Hippocampal formation (tissue), 2 donors: ENCODE measurements at places on chromosomes 1 and 21.
A peak's percentile ranks its signal among the peaks of the same experiment; 100 is the strongest.

GRCh38 chr1:5620418-5620817 lies 371.8 kb downstream of the NPHP4 start:
- no peak for DNase-seq

DNA sequence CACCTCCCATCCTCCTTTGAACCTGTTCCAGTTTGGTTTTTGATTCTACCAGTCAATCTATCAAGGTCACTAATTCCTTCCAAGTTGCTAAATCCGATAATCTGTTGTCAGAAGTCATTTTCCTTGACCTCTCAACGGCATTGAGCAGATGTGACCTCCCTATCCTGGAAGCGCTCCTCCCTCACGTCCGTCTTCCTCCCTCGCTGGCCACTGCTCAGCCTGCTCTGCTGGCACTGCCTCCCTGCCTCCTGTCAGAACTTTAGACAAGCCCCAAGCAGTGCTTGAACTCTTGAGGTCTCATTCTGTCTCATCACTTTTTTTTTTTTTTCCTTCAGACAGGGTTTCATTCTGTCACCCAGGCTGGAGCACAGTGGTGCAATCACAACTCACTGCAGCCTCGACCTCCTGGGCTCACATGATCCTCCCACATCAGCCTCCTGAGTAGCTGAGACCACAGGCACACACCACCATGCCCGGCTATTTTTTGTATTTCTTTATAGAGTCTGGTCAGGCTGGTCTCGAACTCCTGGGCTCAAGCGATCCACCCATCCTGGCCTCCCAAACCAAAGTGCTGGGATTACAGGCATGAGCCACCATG lies 4.4 kb upstream of the ACOT7 start:
- no peak for DNase-seq

GRCh38 chr1:21355956-21356355 lies 65.7 kb upstream of the ECE1 start:
- no peak for DNase-seq

- peak; percentile 36 for DNase-seq
Measured at GRCh38 chr1:2213576-2214505, 14.3 kb upstream of the SKI start.

DNA sequence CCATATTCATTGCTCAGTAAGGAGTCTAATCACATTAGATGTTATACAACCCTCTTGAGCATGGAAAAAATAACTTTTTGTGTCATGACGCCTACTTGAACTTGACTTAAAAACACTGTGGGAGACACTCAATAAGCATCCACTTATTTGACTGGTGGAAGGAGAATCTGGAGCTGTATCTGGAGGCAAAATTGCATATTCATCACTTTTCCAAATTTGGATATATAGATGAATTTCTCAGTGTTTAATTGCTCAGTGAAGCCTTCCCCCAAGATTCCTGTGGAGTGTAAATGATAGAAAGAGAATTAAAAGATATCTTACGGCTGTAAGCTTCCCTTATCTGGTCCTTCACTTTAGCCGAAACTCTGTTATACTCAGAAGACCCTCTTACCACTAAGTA lies 610.7 kb upstream of the ADGRL2 start:
- DNase-seq = no peak

DNA sequence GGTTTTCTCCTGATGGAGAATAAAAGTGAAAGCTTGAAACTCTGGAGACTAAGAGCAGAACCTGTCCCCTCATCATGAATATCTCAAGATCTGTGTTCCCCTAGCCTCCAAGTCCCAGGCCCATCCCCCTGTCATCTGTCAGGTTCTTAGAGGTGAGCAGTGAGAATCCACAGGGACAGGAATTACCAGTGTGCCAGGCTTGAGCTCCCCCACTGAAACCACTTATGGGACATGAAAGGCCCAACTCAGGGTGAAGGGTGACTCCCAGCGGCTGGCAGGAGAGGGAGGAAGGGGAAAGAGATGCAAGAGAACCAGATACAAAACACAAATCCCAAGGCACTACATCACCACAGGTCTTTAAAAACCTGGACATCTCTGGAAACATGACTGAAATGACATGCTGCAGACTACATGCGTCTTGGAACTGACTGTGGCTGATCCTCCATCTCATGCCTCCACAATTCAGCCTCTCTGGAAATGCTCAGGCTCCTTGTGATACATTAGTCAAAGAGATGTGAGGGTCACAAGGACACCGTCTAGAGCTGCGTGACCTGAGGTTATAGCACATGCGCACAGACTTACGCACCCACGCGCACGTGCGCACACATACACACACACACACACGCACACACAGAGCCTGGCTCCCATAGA lies 6.8 kb upstream of the LY9 start:
- DNase-seq = no peak

GRCh38 chr1:22283596-22283995 lies 140.7 kb upstream of the WNT4 start:
- DNase-seq = no peak

GRCh38 chr1:178973652-178974101 lies 52.0 kb upstream of the FAM20B start:
- no peak for DNase-seq

DNA sequence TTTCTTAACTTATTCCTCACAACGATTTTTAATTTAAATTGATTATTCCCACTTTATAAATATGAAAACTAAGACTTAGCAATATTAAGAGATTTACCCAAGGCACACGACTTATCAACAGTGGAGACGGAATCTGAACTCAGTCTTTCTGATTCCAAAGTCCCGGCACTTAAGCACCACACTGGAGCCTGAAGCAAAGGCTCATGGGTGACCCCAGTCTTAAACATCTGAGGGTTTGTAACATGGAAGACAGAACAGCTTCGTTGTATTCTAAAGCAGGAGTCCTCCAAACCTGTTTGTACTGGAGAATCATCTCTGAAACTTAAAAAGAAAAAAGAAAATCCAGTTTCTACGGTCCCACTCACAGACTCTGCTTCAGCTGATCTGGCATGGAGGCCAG lies 519.5 kb downstream of the SMYD3 start:
- DNase-seq = no peak

GRCh38 chr21:33496345-33496744 lies 4.8 kb upstream of the DNAJC28 start:
- no peak for DNase-seq

DNA sequence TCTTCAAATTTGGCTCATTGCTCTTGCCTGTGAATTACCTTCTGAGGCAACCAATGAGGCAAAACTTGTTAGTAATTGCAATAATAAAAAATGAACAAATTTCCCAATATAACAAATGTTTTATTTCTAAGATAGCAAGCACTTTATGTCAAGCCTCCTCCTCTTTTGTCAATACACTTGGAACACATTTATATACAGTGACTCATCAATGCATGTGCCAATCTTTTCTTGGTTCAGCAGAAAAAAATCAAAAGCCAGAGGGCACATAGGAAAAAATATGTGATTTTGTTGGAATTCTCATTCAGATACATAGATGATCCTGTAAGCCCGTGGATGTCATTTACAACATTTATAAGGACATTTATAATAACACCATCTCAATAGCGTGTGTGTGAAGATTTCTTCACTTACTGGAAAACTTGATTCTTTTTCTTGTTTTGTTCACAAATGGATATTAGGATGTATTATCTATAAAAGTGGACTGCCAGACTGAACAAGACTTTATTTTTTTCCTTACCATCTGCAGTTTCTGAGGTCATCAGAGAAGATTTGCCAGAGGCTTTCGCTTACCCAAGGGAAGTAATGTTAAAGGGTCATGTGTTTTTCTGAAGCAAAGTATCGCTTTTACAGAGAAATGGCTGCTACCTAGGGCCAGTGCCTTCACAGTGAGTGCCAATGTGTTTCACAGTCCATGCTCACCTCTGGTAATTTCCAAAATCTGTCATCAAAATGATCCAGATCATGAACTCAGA lies 645.7 kb upstream of the PTBP2 start:
- DNase-seq = no peak

- DNase-seq = no peak
Measured at GRCh38 chr1:8423269-8423691, 105.4 kb downstream of the SLC45A1 start.

DNA sequence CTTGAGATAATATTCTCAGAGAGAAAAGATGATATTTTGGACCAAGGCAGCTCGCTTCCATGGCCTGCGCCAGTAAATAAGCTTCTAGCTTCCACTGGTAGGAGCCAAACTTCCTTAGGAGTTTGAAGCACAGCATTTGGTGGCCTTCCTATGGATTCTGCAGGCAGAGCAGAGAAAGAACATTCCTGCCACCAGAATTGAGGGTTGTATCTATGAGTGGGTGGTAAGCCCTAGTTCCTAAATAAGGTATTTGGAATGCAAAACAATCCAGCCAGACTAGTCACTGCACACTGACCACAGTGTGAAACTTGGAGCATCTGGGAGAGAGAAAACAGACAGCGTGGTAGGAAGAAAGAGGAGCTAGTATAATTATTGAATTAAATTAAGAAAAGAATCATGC lies 54.1 kb upstream of the BCAR3 start:
- no peak for DNase-seq

GRCh38 chr1:36232212-36233095 lies 8.2 kb downstream of the THRAP3 start:
- DNase-seq = no peak

- DNase-seq = no peak
Measured at GRCh38 chr21:41321908-41322495, 5.4 kb downstream of the FAM3B start.

- no peak for DNase-seq
Measured at GRCh38 chr21:43867332-43867703, 2.3 kb downstream of the AGPAT3 start.

DNA sequence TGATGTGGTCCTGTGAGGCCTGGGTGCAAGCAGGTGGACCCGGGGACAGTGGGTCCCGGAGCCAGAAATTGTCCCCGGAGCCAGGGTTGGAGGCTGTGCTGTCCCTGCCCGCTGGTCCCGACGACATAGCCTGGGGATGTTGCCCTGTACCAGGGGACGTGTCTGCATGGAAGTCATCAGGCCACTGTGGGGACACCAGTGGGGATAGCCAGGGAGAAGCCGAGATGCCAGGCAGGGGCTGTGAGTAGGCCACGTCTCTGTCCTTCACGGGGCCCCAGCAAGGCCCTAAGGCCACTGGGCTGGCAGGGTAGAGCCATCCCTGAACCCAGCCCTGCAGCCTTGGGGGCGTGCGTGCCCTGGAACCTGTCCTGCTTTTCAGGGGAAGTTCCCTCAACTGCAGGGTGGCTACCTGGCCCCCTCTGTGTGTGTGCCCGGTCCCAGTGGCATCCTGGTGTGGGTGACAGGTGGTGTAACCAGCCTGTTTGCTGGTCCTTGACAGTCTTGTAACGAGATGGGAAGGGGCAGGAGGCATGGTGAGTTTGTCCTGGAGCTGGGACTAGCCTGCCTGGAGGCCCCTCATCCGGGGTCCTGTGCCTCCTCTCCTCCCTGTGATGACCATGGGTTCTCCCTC lies 73.2 kb downstream of the OBSCN start:
- no peak for DNase-seq

DNA sequence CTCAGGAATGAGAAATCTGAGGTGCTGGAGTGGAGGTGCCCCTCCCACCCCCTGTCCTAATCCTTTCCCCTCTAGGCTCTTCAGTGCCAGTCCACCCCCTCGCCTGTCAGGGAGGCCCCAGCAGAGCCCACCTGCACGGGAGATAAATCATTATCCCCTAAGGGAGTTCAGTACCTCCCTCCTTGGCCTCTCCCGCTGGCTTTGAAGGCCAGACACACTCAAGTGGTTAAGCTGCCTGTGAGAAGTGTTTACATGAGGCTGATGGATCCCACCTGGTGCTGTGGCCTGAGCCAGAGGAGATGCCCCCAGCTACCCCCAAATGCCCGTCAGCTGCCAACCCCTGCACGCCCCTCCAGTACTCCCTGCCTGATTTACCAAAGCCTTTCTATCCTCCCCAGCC lies 3.7 kb downstream of the RSPO1 start:
- no peak for DNase-seq

DNA sequence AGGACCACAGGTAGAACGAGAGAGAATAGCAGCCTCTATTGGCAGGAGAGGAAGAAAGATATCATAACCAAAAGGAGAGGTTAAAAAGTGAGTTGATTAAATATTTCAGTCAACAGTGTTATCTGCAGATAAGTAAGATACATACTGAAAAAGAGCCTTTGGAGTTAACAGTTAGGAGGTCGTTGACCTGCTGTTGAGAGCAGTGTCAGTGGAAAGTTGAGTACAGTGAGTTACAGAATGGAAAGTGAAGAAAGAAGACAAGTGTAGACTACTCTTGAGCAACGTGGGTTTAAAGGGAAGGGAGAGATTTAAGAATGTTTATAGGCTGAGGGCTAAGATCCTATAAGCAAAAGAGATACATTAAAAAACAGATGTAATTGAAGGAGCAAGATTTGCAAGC lies 30.2 kb downstream of the GNAT2 start:
- no peak for DNase-seq
